ENCODE measurements at places on chromosomes 3 and 15.
A peak's percentile ranks its signal among the peaks of the same experiment; 100 is the strongest.

GRCh38 chr3:172145031-172145686 lies 105.8 kb downstream of the FNDC3B start:
- DNase-seq, result no peak

DNA sequence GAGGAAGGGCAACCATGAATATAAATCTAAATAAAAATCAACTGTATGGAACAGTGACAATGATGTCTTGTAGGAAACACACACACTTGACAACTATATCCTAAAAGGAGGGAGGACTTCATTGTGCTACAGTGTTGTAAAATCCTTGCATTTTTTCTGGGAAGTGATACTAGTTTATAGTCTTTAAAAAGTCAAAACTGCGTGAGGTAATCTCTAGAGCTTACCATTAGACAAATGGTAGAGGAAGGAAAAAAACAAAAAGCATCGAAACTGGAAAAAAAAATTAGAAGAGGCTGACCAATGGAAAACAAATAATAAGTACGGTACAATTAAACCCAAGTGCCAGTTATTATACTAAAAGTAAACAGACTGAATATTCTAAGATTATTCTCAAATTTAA lies 38.7 kb downstream of the CHSY1 start:
- DNase-seq, result no peak

DNA sequence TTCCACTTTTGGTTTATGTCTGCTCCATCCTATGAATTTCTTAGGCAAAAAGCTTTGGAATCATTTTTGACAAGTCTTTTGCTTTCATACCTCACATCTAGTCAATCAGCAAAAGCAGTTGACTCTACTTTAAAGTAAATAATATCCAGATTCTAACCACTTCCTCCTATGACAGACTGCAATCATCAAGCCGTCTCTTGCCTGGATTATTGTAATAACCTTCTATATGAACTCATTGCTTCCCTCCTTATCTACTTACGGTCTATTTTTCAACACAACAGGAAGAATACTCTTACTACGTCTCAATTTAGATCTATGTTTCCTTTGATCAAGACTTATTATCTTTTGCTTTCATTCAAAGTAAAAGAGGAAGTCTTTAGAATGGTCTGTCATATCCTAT lies 20.7 kb downstream of the CLDN1 start:
- DNase-seq, result no peak

GRCh38 chr3:179826247-179826637 lies 173.4 kb downstream of the USP13 start:
- DNase-seq, result no peak

DNA sequence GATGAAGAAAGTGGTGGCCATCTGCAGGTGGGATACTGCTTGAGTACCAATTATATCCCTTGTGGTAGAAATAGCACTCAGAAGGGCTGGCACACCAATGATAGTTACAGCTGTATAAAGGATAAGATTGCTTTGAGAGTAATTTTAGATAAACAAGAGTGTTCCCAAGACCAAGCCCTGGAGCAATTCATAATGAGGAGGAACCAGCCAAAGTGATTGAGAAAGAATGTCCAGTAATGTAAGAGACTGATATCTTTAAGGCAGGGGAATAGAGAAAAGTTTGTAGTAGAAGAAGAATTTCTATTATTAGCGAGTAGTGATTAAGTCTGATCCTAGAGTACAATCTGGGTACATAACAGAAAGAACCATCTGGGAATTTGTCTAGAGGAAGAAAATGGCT lies 945.1 kb downstream of the OTOL1 start:
- no peak for DNase-seq

DNA sequence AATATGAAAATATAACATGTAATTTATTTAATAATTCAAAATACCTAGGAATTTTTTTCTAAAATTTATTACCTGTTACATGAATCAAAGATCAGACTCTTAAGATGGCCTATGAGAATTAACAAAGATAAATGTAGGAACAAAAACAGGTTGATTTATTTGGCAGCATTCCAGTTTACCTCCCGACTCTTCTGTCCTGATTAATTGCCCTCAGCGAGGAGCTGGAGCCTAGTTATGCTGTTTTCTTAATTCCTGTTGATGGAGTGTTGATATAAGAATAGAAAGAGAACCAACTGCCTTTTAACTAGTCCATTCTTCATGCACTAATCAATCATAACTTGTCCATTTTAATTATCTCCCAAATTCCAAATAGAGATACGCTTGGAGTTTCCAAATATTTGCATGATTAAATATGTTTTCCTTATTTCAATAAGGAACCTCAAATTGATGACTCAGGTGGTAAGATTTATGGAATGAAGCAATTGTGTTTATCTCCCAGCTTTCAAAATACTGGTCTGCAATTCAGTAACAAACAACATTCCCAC lies 10.6 kb upstream of the CPB1 start:
- DNase-seq, result no peak

- no peak for DNase-seq
These were observed 101.5 kb downstream of the ATP8B4 start for GRCh38 chr15:50017522-50017921.

DNA sequence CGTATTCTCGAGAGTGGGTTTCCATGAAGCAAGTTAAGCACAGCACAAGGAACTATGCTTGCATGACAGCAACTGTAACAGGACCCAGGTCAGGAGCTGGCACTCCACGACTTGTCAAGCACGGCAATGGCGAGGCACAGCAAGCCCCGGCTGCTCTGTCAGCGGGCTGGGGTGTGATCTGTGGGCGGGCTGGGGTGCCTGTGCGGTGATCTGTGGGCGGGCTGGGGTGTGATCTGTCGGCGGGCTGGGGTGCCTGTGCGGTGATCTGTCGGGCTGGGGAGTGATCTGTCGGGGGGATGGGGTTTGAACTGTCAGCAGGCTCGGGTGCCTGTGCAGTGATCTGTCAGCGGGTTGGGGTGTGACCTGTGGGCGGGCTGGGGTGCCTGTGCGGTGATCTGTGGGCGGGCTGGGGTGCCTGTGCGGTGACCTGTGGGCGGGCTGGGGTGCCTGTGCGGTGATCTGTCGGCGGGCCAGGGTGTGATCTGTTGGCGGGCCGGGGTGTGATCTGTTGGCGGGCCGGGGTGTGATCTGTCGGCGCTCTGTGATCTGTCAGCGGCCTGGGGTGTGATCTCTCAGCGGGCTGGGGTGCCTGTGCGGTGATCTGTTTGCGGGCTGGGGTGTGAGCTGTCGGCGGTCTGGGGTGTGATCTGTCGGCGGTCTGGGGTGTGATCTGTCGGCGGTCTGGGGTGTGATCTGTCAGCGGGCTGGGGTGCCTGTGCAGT lies 205.7 kb downstream of the XXYLT1 start:
- no peak for DNase-seq

GRCh38 chr15:31758126-31758525 lies 272.2 kb upstream of the CHRNA7 start:
- DNase-seq, result peak; percentile 58

- DNase-seq, result no peak
These were observed 896.6 kb upstream of the CFAP20DC start for GRCh38 chr3:59946401-59946800.

DNA sequence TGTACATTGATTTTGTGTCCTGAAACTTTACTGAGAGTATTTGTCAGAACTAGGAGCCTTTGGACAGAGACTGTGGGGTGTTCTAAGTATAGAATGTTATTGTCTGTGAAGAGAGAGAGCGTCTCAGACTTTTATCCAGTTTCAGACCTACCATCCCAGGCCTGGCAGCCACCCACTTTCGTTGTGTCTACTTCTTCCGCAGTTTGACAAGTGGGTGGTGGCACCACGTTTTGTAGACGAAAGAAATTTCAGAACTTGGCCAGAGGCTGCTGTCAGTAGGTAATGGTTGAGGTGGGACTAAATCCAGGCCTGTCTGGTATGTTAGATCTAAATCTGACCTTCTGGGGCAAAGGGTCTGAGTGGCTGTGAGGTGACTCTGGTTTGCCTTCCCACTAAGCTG lies 13.4 kb upstream of the TRAK1 start:
- no peak for DNase-seq

- no peak for DNase-seq
These were observed 39.5 kb upstream of the ZBTB20 start for GRCh38 chr3:115186351-115187148.

GRCh38 chr3:134380249-134380648 lies 6.0 kb upstream of the AMOTL2 start:
- no peak for DNase-seq

DNA sequence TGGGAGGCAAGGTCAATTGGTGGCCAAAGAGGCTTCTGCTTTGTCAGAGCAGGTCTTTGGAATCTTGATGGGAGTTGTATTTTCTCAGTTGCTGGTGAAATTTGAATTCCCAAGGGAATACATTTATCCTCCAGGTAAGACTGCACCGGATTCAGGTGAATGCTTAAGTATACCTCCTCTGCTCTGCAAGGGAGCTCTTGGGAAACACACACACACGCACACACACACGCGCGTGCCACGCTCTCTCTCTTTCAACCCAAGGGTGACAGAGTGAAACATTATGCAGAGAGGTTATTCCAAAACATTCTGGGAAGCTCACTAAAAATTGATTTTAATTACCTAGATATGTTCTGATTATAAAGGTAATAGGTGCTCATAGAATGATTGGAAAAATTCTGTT lies 33.7 kb downstream of the ST6GAL1 start:
- DNase-seq, result no peak

GRCh38 chr3:83849106-83849730 lies 1109.6 kb upstream of the CADM2 start:
- no peak for DNase-seq

DNA sequence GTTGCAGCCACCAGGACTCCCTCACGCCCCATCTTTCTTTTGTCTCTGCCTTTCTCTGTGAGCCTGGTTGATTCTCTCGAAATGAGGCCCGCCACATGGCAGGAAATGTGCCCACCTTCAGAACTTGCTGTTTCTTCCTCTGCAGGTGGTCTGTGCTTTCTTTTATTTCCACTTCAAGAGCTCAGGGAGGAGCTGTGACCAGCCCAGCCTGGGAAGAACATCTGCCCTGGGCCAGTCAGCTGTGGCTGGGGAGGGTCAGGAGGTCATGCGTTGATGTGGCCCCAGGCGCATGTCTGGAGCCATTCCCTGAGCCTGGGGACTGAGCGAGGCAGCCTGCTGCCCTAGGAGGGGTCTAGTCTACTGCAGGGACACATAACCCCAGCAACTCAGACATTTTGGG lies 8.0 kb downstream of the FBLN2 start:
- no peak for DNase-seq

DNA sequence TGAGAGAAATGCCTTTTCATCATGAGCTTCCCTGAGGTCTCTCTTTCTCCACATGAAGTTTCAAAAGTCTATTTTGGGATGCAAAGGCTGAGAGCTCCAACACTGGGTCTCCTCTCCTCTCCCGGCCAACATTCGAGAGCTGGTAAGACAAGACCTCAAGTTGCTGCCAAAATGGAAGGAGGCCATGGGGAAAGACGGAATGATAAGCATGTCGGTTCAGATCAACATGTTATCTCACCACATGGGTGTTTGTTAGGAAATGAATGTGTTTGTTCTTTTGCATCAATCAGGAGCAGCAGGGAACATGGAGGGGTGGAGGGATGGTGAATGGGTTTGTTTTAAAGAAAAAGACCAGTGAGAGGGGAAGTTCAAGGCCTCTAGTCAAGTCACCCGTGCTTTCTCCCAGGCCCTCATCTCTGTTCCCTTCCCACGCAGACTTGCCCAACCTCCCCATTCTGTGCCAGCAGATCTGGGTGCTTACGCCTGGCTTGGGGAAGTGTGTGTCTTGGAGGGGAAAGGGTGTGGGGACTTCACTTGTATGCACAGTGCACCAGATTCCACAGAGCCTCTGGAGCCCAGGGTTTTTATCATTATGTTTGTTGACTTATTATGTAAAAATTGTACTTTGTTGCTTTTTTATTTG lies 23.5 kb upstream of the ATP10A start:
- no peak for DNase-seq

GRCh38 chr3:143083781-143084180 lies 35.8 kb upstream of the CHST2 start:
- DNase-seq, result no peak

- DNase-seq, result no peak
These were observed 107.2 kb downstream of the PYDC2 start for GRCh38 chr3:191568206-191568605.

- DNase-seq, result no peak
These were observed 550 bp upstream of the CHD2 start for GRCh38 chr15:92899601-92899947.

- no peak for DNase-seq
These were observed 2.5 kb downstream of the ONECUT1 start for GRCh38 chr15:52787549-52788098.

DNA sequence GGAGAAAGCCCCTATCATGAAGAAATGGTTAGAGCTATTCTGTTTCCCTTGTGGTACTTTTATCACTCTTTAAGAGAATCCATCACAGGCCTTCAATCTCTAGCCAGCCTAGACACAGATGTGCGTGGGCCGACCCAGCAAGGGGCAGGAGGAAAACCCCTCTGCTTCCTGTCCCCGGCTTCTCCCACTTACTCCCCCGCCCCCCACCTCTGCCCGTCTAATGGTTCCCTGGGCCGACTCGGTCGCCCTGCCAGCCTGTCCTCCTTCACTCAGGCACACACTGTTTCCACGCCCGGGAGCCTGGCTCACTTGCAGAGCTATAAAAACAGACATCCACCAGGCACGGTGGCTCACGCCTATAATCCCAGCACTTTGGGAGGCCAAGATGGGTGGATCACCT lies 58.3 kb upstream of the TFRC start:
- DNase-seq, result no peak

DNA sequence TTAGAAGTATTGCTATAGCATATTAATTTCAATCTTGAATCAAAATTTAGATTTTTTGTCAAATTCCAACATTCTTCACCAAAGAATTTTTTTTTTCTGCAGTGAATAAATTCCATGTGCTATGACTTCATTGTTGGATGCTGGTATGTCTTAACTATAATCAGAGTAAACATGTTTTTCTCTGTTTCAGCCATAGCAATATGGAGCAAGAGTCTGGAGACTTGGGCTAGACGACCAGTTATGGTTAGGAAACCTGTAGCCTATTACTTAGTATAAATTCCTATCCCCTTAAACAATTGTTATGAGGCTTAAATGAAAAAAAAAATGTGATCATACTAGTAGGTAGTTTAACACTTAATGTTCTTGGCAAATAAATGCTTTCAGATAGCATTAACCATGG lies 431.9 kb upstream of the FRG2C start:
- no peak for DNase-seq

DNA sequence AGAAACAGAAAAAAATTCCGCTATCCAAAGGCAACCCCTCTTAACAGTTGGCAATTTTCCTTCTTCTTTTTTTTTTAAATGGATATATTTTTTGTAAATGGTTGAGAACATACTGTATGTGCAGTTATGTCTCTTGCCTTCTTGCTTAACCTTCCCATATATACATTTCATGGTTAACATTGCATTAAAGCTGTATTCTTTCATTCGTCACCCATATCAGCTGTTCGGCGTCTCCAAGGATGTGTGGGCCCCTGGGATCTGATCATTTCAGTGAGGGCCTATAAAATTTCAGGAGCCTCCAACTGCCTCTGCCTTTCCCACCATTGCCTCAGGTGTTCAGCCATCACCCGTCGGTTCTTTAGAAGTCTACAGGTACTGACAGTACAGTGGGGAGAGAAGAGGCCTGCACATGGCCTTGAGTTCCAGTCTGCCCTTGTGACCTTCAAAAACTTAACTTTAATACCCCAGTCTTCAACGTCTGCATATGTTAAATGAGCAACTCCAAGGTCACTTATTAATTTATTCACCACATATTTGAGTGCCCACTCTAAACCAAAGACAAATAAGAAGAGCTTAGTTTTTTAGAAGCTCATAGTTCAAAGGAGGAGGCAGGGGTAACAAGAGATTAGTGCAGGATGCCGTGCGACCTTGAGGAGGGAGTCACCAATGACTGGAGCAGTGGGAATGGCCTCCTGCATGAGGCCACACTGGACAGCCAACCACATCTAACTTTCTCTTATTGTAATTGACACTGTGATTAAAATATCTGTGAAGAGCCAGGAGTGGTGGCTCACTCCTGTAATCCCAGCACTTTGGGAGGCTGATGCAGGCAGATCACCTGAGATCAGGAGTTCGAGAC lies 6.9 kb downstream of the ST6GAL1 start:
- no peak for DNase-seq

All from amygdala (tissue), 56 donors.